ENCODE measurements at places on chromosomes 6 and 20.

GRCh38 chr6:11475016-11475415, 62.5 kb upstream of the TMEM170B start:
- no peak for DNase-seq

DNA sequence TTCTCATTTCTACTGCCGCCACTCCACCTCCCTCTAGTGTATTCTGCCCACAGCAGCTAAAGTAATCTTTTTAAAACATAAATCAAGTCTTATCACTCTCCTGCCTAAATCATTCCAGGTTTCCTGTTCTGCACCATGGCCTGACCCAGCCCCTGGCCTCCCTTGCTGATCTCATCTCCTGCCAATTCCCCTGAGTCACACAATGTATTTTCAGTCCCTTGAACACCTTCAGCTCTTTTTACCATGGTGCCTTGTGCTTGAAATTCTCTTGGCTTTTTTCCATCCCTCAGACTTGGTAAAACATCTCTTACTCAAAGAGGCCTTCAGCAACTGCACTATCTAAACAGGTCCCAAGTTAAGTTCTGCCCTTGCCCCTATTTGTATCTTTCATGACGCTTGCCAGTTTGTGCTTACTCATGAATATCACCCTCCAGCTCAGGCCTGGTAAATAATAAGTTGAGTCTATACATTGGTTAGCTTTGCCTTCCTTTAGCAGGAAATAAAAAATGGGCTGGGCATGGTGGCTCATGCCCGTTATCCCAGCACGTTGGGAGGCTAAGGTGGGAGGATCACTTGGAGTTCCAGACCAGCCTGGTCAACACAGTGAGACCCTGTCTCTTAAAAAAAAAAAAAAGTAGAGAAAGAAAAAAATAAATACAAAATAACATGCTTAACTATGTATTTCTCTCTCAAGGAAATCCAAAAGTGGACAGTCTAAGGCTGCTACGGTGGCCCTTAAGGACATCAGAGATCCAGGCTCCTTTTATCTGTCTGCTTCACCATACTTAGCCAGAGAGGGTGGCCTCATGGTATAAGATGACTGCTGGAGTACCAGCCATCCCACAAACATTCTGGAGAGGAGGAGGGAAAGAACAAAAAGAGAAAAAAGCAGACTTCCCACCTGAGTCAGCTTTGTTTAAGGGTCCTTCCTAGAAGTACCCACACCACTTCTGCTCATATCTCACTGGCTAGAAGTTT, 62.2 kb downstream of the ARFGEF2 start:
- no peak for DNase-seq

DNA sequence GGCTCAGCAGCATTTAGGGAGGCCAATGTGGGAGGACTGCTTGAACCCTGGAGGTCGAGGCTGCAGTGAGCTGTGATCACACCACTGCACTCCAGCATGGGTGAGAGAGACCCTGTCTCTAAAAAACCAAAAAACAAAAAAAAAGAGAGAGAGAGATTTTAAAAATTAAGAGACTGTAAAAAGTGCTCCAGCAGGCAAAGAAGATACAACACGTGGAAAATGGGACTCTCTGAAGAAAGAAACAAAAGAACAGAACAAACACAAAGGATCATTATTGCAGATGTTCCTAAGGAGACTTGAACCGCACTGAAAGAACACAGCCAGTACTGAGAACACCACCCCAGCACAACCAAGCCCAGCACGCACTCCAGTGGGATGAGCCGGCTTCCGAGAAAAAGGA, 74.2 kb downstream of the TAF4 start:
- DNase-seq = no peak

DNA sequence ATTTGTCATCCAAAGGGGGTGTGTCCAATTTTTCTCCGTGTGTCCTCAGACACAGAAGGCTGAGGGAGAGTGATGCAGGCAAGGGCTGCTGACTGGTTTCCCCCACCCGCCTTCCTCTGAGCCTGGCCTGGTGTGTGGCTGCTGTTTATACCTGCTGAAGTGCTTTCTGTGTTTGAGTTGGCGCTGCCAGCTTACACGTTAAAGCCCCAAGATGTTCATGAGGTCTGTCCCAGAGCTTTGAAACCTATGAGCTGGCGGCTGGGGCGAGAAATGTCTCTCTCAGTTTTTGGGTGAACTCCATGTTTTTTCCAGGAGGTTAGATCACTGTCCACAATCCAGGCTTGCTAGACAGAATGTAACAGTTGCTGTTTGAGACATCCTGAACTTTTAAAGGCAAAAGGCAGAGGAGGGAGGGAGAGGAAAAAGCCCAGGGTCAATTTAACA, 69.0 kb upstream of the CCN2 start:
- no peak for DNase-seq

DNA sequence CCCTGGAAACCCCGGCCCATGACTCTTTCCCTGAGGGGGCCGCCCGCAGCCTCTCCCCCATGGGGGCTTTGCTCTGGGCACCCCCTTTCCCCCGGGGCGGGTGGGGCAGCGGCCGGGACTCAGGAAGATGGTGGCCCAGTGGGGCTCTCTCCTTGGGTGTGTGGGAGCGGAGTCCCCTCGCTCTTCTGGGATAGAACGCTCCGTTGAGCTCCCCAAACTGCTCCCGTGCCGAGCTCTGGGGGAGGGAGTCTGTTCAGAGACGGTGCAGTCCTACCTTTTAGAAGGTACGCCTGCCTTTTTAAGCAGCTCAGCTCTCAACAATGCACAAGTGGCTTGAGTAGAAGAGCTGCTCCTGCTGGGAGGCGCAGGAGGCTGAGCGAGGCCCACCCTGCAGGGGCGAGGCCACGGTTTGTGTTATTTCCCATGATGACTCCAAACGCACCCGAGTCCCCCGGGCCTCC, 21.7 kb upstream of the BHLHE23 start:
- no peak for DNase-seq

DNA sequence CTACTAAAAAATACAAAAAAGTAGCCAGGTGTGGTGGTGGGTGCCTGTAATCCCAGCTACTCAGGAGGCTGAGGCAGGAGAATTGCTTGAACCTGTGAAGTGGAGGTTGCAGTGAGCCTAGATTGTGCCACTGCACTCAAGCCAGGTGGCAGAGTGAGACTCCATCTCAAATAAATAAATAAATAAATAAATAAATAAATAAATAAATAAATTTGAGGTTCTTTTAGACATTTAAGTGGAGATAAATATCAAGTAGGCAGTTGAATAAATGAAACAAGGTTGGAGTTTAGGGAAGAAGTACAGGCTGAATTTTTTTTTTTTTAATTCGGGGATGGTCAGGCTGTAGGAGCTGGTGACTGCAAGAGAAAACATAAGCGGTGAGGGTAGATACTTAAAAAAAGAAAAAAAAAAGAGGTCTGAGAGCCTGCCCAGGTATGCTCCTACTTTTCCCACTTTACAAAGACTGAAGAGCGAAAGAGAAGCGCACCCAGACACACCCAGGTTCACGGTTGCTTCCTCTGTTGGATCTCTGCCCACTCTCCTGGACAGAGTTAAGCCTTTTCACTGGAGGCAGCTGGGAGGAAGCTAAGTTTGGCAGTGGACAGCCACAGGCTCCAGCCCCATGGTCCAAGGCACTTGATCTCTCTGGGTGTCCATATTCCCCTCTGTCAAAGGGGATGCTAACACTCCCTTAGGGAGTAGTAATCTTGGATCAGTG, 100.9 kb upstream of the PRDM1 start:
- DNase-seq = no peak

GRCh38 chr20:6466075-6466810, 301.2 kb upstream of the BMP2 start:
- DNase-seq = no peak

DNA sequence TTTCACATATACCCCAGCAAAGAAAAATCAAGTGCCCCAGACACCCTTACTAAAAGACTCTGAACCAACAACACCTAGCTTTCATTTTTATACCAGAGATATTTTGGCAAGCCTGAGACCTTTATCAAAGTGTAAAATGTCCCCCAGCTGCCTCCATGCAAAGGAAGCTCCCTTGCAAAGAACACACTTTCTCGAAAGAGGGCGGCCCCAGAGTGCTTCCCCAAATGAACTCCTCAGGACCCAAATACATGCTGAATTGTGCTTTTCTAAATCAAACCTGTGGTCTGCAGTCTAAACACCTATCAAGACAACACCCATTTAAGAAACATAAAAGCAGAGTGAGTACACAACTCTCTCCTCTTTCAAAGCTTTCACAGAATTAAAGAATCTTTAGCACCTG, 490 bp downstream of the IPCEF1 start:
- DNase-seq = no peak

GRCh38 chr6:89843070-89843469, 13.4 kb downstream of the CASP8AP2 start:
- no peak for DNase-seq

- DNase-seq = no peak
Observed at GRCh38 chr6:30066082-30066481, 916 bp upstream of the PPP1R11 start.

DNA sequence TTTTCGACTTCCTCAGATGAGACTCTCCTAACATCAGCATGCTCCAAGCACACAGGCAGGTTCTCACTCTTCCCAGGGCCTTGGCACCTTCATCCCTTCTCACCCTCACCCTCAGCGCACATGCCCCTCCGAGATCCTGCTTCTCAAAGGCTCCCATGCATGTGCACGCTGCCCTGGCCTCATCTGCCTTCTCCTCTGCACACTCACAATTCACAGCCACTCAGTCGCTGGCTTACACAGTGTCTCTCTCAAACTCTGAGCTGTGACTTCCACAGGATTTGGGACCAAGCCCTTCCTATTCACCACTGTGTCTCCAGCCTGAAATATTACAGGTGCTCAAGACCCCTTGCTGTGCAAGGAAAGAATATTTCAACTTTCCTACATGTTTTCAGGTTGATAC, 30.3 kb downstream of the WDR27 start:
- no peak for DNase-seq

DNA sequence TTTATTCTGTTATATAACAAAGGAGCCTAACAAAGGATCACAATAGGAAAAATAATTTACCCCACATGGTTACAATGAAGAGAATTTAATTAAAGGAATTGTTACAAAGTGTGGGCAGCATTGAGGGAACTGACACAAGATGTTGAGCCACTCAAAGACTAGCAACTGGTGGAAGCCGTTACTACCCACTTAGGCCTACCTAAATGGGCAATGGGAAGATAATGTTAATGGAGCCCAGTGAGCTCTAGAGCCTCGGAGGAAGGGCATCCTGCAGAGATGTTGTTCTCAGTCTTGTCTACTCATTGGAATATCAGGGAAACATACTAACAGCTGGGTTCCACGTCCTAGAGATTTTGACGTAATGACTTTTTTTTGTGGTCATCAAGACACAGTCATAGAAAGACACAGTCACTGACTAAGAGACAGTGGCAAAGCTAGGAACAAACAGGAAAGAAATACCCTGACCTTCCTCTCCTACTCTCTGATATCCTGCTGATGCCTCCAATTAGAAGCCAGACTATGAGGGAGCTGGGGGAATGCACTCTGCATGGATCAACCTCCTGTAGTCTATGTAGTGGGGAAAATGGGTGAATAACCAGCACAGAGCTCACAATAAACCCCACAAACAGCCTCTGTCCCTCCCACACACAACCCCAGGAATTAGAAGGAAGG, 523.8 kb upstream of the FLRT3 start:
- no peak for DNase-seq

- no peak for DNase-seq
Observed at GRCh38 chr6:157602521-157603295, 220.3 kb upstream of the SNX9 start.

DNA sequence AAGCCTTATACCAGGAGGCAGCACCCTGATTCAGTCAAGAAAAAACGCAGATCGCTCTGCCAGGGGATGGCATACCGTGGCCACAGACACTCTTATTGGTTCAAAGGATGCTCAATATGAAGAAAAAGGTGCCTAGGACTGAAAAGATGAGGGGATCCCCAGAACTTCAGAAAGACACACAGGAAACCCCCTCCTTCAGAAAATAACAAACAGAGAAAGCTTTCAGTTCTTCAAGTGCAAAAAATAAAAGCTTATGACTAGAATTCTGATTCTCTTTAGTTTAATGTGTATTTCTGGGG, 17.7 kb upstream of the MYB start:
- no peak for DNase-seq

DNA sequence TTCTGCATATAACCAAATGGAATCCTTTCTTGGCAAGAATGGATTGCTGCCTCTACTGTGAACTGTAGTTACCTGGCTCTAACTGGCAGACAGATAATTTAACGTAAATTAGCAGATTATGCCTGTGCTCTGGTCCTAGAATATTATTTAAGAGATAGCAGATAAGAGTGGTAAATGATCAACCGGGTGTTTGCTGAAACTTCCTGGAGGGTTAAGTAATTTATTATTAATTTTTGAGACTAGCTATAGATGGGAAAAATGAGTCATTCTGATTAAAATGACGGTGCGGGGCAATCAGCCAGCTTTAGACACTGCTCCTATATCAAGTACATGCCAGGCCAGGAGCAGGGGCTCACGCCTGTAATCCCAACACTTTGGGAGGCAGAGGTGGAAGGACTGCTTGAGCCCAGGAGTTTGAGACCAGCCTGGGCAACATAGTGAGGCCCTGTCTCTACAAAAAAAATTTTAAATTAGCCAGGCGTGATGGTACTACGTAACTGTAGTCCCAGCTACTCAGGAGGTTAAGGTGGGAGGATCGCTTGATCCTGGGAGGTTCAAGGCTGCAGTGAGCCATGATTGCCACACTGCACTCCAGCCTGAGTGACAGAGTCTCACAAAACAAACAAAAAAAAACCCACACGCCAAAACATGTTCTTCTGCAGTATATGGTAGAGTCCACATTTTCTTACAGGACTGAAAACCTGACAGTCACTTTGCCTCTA, 22.6 kb downstream of the B4GALT5 start:
- DNase-seq = no peak

DNA sequence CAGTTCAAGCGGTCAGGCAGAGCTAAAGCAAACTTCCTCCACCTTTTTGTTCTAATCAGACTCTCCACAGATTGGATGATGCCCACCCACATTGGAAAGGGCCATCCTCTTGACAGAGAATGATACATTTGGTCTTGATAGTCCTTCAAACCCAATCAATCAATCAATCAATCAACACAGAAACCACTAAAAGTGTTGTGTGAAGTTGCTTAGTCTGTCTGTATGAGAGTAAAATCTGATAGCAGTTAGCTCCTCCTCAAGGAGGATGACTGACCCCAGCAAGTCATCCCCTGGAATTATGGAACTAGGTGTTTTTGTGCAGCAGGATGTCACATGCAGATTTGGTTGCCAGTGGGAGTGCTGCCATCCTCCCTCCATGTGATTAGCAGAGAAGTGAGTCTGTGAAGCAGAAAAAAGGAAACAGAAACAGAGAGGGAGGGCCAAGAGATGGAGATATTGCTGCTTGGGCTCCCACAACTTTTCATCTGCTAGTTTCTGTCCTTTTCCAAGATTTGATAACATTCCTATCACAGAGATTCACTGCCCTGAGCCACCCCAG, 32.0 kb upstream of the SSTR4 start:
- no peak for DNase-seq

GRCh38 chr6:33142501-33143070, 49.7 kb downstream of the COL11A2 start:
- DNase-seq = no peak

Data from cortex of kidney (tissue), 1 donor.